ENCODE measurements at places on chromosomes 13 and 19.

DNA sequence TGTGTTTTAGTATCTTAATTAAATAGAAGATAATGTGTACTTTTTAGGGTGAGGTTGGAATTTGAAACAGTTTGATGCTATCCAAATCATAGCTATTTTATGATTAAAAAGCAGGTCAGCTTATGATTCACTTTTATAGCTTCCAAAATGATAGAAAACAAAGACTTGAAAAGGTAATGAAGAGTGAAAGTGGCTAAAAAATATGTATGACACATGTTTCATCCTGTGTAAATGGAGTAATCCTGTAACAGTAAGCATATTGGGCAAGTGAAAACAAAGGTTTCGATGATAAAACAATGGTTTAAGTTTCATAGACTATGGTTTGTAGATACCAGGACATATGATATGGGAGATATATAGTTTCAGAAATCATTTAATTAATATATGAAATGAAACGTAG is 456.2 kb downstream of the PCDH20 start:
- DNase-seq: no peak

DNA sequence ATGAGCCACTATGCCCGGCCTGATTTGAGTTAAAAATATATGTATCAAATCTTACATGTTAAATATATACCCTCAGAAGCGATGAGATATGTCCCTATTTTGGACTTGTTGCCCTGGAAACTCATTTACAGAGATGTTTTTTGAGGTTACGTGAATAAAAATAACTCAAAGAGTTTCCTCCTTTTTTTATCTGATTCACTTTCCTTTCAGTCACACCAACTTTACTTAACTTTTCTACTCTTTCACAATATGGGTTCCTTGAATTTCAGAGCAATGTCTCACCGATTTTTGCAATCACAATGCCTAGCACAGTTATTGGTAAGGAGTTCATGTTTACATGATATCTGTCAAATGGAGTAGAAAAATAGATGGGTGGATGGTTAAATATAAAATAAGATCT is 2.3 kb downstream of the OR7C2 start:
- DNase-seq: no peak

GRCh38 chr19:5261156-5261890 is 79.3 kb downstream of the PTPRS start:
- no peak for DNase-seq

DNA sequence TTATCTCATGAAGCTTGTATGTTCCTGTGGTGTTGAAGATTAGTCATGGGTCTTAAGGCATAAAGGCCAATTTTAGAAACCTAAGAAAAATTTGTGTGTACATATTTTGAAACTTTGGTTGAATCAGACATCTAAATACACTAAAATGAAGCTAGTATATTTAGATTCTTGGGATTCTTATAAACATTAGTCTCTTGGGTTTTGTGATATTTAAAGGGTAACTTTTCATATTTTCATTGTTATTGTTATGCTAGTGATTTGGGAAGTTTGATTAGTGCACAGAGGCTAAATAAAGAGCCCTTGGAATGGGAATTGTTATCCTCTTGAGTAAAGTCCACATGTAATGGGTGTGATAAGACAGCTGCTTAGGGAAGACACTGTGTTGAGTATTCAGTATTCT is 24.5 kb downstream of the UBA2 start:
- peak; percentile 67 for DNase-seq

DNA sequence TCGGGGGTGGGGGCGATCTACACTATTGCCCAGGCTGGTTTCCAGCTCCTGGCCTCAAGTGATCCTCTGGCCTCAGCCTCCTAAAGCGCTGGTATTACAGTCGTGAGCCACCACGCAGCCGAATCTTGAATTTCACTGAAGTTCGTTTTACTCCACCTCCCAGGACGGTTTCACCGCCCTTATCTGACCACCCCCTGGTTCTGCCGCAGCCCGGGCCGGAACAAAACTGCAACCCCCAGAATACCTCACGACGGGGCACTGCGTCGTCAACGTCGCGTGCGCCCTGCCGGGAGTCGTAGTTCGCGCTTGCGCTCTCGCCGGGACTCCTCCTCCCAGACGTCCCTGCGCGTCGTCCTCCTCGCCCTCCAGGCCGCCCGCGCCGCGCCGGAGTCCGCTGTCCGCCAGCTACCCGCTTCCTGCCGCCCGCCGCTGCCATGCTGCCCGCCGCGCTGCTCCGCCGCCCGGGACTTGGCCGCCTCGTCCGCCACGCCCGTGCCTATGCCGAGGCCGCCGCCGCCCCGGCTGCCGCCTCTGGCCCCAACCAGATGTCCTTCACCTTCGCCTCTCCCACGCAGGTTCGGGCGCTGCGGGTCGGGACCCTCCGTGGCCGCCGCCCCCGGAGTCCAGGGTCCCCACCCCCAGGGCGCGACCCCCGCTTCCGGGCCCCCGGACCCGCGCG is at the start of gene ATP5F1D:
TSS of gene ATP5F1D (plus strand) at position 335 of the 679 bp plus-strand sequence. CDS start at position 435, 100 bp downstream.
- DNase-seq: peak; percentile 95

GRCh38 chr19:3975144-3975543 is 4.2 kb upstream of the DAPK3 start:
- DNase-seq: no peak

DNA sequence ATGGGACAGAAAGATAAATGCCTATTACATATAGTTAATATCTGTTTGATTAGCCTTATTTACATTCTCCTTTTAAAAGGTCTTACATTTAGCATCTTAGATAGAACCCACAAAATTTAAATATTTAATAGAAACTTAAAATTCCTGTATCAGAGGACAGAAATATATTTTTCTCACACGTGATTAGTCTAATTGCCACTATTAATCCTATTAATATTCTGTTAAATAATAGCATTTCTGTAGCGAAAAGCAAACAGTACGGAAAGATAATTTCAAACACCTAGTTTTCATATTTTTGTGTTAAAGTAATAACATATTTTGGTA is 380 bp upstream of the ZNF30 start:
- no peak for DNase-seq

DNA sequence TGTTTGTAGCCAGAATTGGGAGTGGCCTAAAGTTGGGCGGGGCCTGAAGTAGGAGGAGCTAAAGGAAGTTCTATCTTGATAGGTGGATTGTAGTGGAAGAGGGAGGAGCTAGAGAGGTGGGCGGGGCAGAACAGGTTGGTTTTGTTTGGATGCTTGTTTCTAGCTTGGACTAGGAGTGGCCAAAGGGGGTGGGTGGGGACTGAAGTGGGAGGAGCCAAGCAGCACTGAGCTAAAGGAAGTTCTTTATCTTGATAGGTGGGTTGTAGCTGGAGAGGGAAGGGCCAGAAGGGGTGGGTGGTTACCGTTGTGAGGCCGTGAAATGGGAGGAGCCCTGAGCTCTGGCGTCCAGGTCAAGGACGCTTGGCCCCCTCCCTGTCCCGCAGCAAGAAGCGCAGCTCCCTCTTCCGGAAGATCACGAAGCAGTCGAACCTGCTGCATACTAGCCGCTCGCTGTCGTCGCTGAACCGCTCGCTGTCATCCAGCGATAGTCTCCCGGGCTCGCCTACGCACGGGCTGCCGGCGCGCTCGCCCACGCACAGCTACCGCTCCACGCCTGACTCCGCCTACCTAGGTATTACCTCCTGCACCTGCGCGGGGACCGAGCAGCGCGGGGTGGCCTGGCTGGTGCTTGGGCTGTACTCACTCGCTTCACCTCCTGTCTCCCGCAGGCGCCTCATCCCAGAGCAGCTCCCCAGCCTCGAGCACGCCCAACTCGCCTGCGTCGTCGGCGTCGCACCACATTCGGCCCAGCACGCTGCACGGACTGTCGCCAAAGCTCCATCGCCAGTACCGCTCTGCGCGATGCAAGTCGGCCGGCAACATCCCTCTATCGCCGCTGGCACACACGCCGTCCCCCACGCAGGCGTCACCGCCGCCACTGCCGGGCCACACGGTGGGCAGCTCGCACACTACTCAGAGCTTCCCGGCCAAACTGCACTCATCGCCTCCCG is 8.0 kb downstream of the DNASE2 start:
- peak; percentile 52 for DNase-seq

Measured in fibroblast of skin of scalp (primary cell).